Naive thymus-derived CD4-positive, alpha-beta T cell (primary cell): ENCODE measurements at places on chromosomes 7 and 10. TPM values are rescaled to one million over a fixed set of nuclear protein-coding genes. Genes with fewer than 3 reads are reported as not detected.

The IDI2 gene
- not detected for total RNA-seq

The GLI3 gene
- 0.95 TPM for total RNA-seq

The CTAGE8 gene
- total RNA-seq, result 0.53 TPM

The GPR141 gene
- total RNA-seq, result 16.4 TPM

The ADCY1 gene
- not detected for total RNA-seq

The STOX1 gene
- 0.79 TPM for total RNA-seq

The LIPN gene
- total RNA-seq, result 5.1 TPM

The DYNC1I1 gene
- not detected in 2 replicates for total RNA-seq

The ARMC10 gene
- total RNA-seq, result 34.6 and 36.4 TPM in 2 replicates

The TMEM106B gene
- total RNA-seq, result 38.2 and 40.1 TPM in 2 replicates

The SVOPL gene
- 0.36 TPM in 1 of 2 replicates, not detected in the other for total RNA-seq

The SKIDA1 gene
- 0.27 TPM for total RNA-seq

The TAS2R41 gene
- total RNA-seq, result 1.9 TPM

The ADAP1 gene
- 68.6 TPM for total RNA-seq

The SYCE1 gene
- not detected for total RNA-seq

The ITIH2 gene
- total RNA-seq, result not detected
